C1 segment of cervical spinal cord (tissue), 14 donors: ENCODE measurements at places on chromosomes 2 and 18.
A peak's percentile ranks its signal among the peaks of the same experiment; 100 is the strongest.

DNA sequence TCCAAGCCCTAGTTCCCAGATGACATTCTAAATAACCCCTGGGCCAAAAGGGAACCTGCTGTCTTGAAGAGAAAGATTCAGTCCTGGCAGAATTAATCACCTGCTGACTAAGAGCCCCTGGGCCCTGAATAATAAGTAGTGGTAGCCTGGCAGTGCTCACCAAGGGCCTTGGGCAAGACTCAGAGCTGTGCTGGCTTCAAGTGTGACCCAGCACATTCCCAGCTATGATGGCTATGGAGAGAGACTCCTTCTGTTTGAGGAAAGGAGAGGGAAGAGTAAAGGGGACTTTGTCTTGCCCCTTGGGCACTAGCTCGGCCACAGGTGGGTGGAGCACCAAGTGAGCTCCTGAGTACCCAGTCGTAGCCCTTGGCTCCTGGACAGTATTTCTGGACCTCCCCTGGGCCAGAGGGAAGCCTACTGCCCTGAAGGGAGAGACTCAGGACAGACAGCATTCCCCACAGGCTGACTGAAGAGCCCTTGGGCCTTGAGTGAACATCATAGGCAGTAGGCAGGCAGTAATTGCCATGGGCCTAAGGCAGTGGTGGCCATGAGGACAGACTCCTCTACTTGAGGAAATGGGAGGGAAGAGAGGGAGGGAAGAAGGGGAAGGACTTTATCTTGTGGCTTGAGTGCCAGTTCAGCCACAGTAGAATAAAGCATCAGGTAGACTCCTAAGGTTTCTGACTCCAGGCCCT, 40.0 kb upstream of the INPP4A start:
- no peak for DNase-seq

DNA sequence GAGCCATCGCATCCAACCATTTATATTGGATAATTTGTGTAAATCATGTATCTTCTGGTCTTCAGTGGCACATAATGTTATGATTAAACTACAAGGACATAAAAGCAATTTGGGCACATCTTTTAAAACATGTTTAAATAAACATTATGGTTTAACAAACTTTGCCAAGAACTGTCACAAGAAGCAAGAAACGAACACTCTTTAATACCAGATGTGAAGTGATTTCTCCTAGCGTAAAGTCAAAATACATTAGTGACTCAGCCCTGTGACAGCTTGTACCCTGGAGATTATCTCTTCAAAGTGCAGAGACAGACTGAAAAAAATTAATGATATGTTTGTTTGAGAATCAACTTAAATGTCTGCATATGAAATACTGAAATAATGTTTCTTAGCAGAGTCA, 39.9 kb downstream of the DSEL start:
- no peak for DNase-seq

GRCh38 chr2:94986392-94986963, 39.0 kb upstream of the MAL start:
- DNase-seq: peak; percentile 14

- DNase-seq: no peak
These were observed 13.8 kb downstream of the FANCL start for GRCh38 chr2:58227171-58227917.

- no peak for DNase-seq
These were observed 11.6 kb downstream of the FHL2 start for GRCh38 chr2:105387225-105387624.

DNA sequence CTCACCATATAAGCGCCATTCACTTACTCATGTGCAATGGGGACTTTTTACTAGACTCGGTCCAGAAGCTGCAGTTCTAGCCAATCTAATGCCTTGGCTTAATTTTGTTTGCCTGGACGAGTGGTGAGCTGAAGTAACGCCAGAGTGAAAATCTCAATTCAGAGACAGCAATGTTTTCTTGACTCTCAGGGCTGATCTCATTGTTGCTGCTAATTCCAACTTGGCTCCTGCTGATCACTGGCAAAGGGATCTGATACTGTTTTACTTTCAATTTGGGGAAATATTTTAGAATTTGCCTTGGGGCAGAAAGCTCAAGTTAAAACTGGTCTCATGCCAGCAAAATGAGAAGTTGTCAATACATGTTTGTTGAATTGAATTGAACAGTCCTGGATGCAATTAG, 906.6 kb upstream of the CDH2 start:
- no peak for DNase-seq

DNA sequence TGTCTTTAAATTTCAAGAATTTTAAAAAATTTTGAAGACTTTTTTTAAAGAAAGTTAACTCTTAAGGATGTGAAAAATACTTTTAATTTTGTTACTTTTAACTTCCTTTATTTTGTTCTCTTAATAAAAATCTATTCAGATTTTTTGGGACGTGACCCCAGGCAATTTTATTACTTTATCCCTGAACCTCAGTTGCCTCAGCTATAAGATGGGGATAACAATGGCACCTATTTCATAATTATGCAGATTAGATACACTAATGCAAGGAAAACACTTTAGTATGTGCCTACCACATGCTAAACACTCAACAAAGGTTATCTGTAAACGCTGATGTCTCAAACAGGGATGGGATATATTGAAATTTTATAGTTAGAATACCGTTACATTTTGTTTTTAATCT, 1.5 kb upstream of the SCYGR1 start:
- no peak for DNase-seq

- no peak for DNase-seq
These were observed 45.3 kb downstream of the PIKFYVE start for GRCh38 chr2:208311321-208311720.

- no peak for DNase-seq
These were observed 1.6 kb upstream of the LRRFIP1 start for GRCh38 chr2:237625777-237626176.

- no peak for DNase-seq
These were observed 105.9 kb downstream of the SOX11 start for GRCh38 chr2:5798084-5798483.

GRCh38 chr18:13811993-13812392, 12.0 kb upstream of the MC5R start:
- DNase-seq: no peak
